ENCODE measurements at places on chromosomes 5 and 9. TPM values are rescaled to one million over a fixed set of nuclear protein-coding genes. Genes with fewer than 3 reads are reported as not detected.
A peak's percentile ranks its signal among the peaks of the same experiment; 100 is the strongest.

GRCh38 chr5:154485850-154486426 lies 7.9 kb upstream of the HAND1 start:
- DNase-seq: no peak

- DNase-seq: no peak
Observed at GRCh38 chr5:137283801-137284200, 215.3 kb downstream of the SPOCK1 start.

DNA sequence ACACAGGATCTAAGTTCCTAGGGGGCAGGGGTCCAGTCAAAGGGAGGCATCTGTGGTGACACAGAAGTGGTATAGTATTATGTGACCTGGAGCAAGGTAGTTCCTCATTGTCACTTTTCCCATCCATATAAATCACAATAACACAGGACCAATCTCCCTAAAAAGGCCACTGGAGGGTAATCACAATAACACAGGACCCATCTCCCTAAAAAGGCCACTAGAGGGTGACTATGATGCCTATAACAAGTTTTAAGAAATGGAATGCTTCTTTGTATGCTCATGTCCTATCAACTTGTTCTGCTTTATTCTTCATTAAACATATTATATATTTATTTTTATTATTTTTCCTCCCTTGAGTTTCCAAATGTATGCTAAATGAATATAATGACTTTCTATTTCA lies 254.6 kb downstream of the ASTN2 start:
- peak; percentile 12 for DNase-seq

DNA sequence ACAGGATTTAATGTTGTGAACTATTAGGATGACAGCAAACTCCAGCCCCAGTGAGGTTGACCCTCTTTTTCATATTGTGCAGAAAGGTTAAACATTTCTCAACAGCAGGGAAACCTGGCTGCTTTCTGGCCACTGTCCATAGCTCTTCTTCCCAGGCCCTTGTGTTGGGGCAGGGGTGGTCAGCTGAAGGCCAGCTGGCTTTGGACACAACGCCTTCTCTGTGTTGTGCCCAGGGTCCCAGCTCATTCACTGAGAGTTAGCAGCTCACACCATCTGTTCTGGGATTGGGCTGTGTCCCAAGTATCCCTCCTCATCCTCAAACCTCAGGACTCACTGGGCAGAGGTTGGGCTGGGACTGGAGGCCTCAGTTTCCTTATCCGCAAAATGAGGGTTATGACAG lies 1.3 kb downstream of the FGD3 start:
- DNase-seq: no peak

GRCh38 chr9:136903041-136903554 lies 16.8 kb downstream of the TRAF2 start:
- no peak for DNase-seq

- no peak for DNase-seq
Observed at GRCh38 chr9:136197084-136197875, 7.6 kb downstream of the LHX3 start.

DNA sequence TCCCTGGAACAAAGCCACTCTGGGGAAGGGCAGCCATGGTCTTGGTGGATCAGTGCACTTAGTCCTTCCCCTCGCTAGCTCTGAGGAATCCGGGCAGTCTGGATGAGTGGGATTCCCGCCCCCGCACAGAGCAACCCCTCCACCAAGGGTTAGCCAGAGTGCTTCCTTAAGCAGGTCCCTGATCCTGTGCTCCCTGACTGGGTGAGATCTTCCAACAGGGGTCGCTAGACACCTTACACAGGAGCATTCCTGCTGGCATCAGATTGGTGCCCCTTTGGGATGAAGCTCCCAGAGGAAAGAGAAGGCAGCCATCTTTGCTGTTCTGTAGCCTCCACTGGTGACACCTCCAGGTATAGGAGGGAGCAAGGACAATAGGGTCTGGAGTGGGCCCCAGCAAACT lies 228.8 kb downstream of the AP3B1 start:
- DNase-seq: peak; percentile 9

DNA sequence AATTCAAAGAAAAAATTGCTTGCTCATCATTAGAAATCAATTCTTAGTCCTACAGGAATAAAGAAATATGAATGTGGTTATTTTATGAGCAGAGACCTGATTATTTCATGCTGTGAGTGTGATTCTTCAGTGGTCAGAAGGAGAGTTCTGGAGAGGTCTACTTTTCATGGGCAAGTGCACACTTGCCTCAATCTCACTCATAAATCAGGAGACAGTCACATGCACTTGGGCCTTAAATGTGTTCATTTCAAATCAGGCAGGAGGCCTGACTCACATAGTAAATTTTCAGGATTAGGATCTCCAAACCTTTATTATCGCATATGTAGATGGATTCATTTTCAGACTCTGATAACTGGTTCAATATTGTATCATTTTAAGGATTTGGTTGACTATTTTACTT lies 323.2 kb upstream of the CCNH start:
- no peak for DNase-seq

GRCh38 chr9:14306188-14306587 lies 7.8 kb downstream of the NFIB start:
- no peak for DNase-seq

GRCh38 chr9:120109242-120109641 lies 470.7 kb downstream of the CDK5RAP2 start:
- DNase-seq: peak; percentile 34

GRCh38 chr9:129278391-129279237 lies 100.6 kb upstream of the IER5L start:
- DNase-seq: peak; percentile 88

DNA sequence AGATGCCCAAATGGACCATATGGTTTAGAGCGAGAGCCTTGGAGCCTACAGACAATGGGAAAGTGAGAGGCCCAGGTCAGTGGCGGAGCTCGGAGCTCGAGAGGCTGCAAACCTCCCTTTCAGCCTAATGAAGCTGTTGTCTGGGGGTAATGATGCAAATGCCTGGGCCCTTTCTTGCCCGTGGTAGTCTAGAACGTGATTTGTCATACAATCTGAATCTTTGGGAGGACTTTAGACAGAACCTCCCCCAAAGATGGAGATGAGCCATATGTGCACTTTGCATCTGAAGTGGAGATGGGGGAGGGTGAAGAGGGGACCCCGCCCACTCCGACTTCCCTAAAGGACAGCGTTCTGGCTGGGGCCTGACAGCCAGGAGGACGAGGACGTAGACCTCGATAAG lies 10.3 kb upstream of the NEUROG1 start:
- no peak for DNase-seq

DNA sequence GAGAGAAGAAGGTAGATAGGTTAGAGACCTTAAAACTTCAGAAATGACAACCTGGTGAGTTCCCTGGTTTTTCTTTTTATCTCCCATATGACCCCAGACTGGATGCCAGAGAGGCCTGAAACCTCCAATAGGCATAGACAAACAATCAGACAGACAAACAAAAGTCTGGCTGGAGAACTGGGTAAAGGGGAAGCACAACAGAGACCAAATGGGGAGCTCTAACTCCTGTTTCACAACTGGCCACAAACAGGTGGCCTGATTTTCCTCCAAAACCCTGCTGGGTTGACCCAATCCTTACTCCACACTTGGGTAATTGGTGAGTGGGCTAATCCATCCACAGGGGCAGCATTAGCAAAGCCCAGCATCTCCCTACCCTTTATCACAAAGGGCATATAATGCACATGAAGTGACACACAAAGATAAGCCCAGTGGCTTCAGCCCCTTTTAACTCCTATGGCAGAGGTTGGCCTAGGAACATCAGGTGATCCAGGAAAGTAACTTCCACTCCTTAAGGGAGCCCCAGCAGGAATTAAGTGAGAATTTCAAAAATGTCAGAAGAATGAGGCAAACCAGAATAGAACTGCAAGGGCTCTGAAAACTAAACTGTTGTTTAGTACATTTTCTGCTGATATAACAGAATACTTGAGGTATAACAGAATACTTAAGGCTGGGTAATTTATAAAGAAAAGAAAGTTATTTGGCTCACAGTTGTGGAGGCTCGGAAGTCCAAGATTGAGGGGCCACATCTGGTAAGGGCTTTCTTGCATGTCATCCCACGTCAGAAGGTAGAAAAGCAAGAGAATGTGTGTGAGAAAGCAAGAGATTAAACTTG lies 60.9 kb upstream of the ROR2 start:
- no peak for DNase-seq

- peak; percentile 65 for DNase-seq
Observed at GRCh38 chr5:65100911-65101631, 332.3 kb downstream of the CWC27 start.

- no peak for DNase-seq
Observed at GRCh38 chr5:53749621-53750020, 189.2 kb downstream of the NDUFS4 start.

GRCh38 chr5:127418367-127418766 lies 99.1 kb upstream of the PRRC1 start:
- DNase-seq: no peak

GRCh38 chr5:6452622-6453504 lies 4.2 kb downstream of the UBE2QL1 start:
- DNase-seq: no peak

- no peak for DNase-seq
Observed at GRCh38 chr9:77794985-77795384, 146.9 kb upstream of the GNA14 start.

DNA sequence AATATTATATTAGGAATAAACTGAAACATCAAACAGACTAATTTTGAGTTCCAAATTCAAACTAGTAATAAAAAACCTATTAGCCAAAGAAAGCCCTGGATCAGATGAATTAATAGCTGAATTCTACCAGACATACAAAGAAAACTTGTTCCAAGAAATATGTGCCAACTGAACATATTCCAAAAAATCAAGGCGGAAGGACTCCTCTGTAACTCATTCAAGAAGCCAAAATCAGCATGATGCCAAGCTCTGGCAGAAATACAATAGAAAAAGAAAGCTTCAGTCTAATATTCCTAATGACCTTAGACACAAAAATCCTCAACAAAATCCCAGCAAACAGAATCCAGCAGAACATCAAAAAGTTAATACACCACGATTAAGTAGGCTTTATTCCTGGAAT lies 619.1 kb upstream of the COX7C start:
- no peak for DNase-seq

DNA sequence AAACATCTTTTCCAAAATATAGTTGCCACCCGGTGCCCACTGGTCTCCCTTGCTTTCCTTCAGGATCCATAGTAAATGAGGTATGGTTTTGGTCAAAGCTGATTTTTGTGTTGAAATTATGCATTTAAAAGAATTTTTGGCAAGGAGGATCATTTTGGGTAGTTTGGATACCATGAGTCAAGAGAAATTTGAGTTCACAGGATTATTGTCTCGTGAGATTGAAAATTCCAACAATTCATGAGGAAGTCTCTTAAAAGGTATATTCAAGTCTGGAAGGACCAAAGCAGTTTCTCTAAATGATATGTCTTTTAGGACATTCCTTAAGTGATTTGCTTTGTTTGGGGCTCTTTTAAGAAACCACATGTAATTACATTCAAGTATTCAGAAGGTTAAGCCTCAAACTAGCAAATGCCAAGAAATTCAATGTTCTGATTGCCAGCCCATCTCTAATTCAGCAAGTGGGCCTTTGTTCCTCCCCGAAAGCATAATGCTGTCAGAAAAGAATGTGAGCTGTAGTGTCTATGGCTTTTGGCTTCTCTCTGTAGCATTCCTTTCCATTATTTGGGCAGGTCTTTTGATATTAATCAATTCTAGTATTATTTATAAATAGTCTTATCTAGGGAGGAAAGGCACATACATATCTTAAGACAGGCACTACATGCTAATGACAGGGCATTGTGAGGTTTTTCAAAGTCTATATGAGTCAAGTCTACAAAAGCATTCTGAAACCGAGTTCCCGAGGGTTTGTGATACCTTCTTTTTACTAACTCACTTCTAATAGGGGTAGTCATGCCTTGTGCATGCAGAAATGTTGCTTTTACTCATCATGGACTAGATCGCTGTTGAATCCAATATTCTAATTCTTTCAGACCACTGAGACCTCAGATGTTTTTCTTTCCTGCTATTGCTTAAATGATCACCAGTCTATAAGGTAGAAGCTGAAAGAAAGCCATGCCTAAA lies 453.9 kb downstream of the ENC1 start:
- DNase-seq: no peak

The MTAP gene
- total RNA-seq: 63.5 TPM

The CLK4 gene
- total RNA-seq: 10.1 TPM

The CLTB gene
- total RNA-seq: 97.2 TPM

The MEIKIN gene
- not detected for total RNA-seq

All from HT-29 (cell line).